ENCODE measurements at places on chromosomes 12 and 14.

GRCh38 chr12:113827539-113828114, 138.5 kb downstream of the RBM19 start:
- no peaks in the 10 kb centered on the region for H3K4me1 ChIP-seq
- H3K27me3 ChIP-seq, result no peaks in the 10 kb centered on the region
- no peak overlapping the region for H3K4me3 ChIP-seq
- no peaks in the 10 kb centered on the region for H3K36me3 ChIP-seq

- no peak overlapping the region for H3K27ac ChIP-seq
- no peak overlapping the region for H3K4me3 ChIP-seq
- no peaks in the 10 kb centered on the region for H3K36me3 ChIP-seq
These were observed 78.5 kb downstream of the PDE3A start for GRCh38 chr12:20446836-20447235.

- H3K27me3 ChIP-seq, result no peaks in the 10 kb centered on the region
- no peaks in the 10 kb centered on the region for H3K4me1 ChIP-seq
- no peak for DNase-seq
- H3K4me3 ChIP-seq, result no peak overlapping the region
- no peaks in the 10 kb centered on the region for H3K36me3 ChIP-seq
- H3K27ac ChIP-seq, result no peak overlapping the region
These were observed 27.4 kb upstream of the ABCD2 start for GRCh38 chr12:39646963-39647362.

- DNase-seq, result no peak
- no peak overlapping the region for H3K4me3 ChIP-seq
- H3K36me3 ChIP-seq, result no peaks in the 10 kb centered on the region
- no peak overlapping the region for H3K27ac ChIP-seq
- no peaks in the 10 kb centered on the region for H3K27me3 ChIP-seq
These were observed 486.5 kb downstream of the ZFP36L1 start for GRCh38 chr14:68306265-68306933.

- no peaks in the 10 kb centered on the region for H3K4me1 ChIP-seq
- H3K4me3 ChIP-seq, result no peak overlapping the region
- no peak overlapping the region for H3K27ac ChIP-seq
- H3K36me3 ChIP-seq, result no peaks in the 10 kb centered on the region
- no peak for DNase-seq
These were observed 230.2 kb downstream of the EPS8 start for GRCh38 chr12:15558915-15559528.

- no peaks in the 10 kb centered on the region for H3K27me3 ChIP-seq
- peaks cover 18% of the 10 kb centered on the region for H3K4me1 ChIP-seq
- no peaks in the 10 kb centered on the region for H3K36me3 ChIP-seq
- DNase-seq, result no peak
- H3K27ac ChIP-seq, result no peak overlapping the region
These were observed 67.0 kb upstream of the ARHGAP5 start for GRCh38 chr14:32009976-32010581.

- H3K4me3 ChIP-seq, result no peak overlapping the region
- no peak for DNase-seq
- peaks cover 17% of the 10 kb centered on the region for H3K4me1 ChIP-seq
- no peaks in the 10 kb centered on the region for H3K36me3 ChIP-seq
- no peak overlapping the region for H3K27ac ChIP-seq
These were observed 3.5 kb downstream of the HMGA2 start for GRCh38 chr12:65827827-65828231.

GRCh38 chr12:98635657-98636323, 8.8 kb downstream of the IKBIP start:
- DNase-seq, result no peak
- no peaks in the 10 kb centered on the region for H3K36me3 ChIP-seq
- no peaks in the 10 kb centered on the region for H3K27me3 ChIP-seq
- no peaks in the 10 kb centered on the region for H3K4me1 ChIP-seq
